ENCODE measurements at places on chromosomes 1 and 21. TPM values are rescaled to one million over a fixed set of nuclear protein-coding genes. Genes with fewer than 3 reads are reported as not detected.
A peak's percentile ranks its signal among the peaks of the same experiment; 100 is the strongest.

The DNAJC28 gene
- total RNA-seq, result 0.53 TPM

The GJA5 gene
- not detected for total RNA-seq

The DNALI1 gene
- not detected for total RNA-seq

GRCh38 chr1:54413295-54413694, 7.1 kb upstream of the SSBP3 start:
- no peak overlapping the region for H3K27ac ChIP-seq
- no peaks in the 10 kb centered on the region for H3K36me3 ChIP-seq
- H3K4me1 ChIP-seq, result peaks cover 17% of the 10 kb centered on the region
- H3K4me3 ChIP-seq, result no peak overlapping the region

DNA sequence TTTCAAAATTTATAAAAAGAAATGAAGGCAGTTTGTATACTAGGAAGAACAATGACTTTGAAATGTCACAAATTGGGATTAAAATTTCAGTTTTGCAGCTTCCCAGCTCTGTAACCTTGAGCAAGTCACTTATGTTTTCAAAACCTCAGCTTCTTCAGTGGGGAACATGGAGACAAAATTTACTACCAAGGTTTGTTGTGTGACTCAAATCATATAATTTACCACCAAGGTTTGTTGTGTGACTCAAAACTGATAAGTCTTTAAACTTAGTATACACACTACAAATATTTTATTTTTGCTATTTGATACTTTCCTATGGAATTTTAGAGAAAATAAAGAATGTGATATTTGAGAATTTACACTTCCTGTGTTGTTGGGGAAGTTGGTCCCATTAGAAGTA, 219.9 kb downstream of the KCTD3 start:
- no peaks in the 10 kb centered on the region for H3K27me3 ChIP-seq
- H3K36me3 ChIP-seq, result no peaks in the 10 kb centered on the region
- H3K27ac ChIP-seq, result no peak overlapping the region
- no peak overlapping the region for H3K4me3 ChIP-seq

- no peak overlapping the region for H3K27ac ChIP-seq
- no peaks in the 10 kb centered on the region for H3K4me1 ChIP-seq
- no peak overlapping the region for H3K4me3 ChIP-seq
These were observed 321.6 kb upstream of the RUNX1 start for GRCh38 chr21:35370671-35371070.

DNA sequence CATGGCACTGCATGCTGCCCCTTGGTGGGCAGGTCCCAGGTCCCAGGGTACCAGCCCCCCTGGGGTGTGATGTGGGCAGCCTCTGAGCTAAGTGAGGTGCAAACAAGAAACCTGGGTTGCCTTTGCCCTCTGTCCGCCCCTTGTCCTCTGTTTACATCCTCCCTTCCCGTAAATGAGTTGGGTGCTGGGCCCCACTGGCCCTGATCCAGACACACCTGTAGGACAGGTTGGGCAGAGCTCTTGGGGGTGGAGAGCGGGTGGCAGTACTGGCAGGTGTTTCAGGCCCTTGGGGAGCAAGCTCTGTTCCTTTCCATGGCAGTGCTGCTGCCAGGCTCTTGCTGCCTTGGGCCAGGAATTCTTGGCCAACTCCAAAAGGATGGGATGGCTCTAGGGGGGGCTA, 35.8 kb downstream of the ELF3 start:
- H3K27me3 ChIP-seq, result peaks cover 8% of the 10 kb centered on the region
- DNase-seq, result no peak
- no peak overlapping the region for H3K4me3 ChIP-seq
- H3K4me1 ChIP-seq, result no peaks in the 10 kb centered on the region
- no peaks in the 10 kb centered on the region for H3K36me3 ChIP-seq
- H3K27ac ChIP-seq, result no peak overlapping the region

DNA sequence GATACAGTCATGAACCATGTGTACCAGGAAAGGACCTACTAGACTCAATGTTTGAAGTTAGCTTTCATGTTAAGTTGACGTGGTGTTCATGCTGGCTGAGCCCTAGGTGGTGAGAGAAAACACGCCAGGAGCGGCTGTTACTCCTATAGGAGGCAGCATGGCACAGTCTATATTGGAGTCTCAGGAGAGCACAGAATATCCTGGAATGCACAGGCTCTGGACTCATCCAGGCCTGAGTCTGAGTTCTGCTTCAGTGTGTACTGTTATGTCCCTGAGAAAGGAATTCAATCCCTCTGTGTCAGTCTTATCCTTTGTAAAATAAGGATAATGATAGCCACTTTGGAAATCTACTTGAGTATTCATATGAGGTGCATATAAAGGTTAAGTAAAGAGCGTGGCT, 41.2 kb downstream of the DPT start:
- H3K27me3 ChIP-seq, result peaks cover 8% of the 10 kb centered on the region
- no peak overlapping the region for H3K27ac ChIP-seq
- H3K4me1 ChIP-seq, result no peaks in the 10 kb centered on the region
- H3K36me3 ChIP-seq, result no peaks in the 10 kb centered on the region
- DNase-seq, result no peak
- H3K4me3 ChIP-seq, result no peak overlapping the region

DNA sequence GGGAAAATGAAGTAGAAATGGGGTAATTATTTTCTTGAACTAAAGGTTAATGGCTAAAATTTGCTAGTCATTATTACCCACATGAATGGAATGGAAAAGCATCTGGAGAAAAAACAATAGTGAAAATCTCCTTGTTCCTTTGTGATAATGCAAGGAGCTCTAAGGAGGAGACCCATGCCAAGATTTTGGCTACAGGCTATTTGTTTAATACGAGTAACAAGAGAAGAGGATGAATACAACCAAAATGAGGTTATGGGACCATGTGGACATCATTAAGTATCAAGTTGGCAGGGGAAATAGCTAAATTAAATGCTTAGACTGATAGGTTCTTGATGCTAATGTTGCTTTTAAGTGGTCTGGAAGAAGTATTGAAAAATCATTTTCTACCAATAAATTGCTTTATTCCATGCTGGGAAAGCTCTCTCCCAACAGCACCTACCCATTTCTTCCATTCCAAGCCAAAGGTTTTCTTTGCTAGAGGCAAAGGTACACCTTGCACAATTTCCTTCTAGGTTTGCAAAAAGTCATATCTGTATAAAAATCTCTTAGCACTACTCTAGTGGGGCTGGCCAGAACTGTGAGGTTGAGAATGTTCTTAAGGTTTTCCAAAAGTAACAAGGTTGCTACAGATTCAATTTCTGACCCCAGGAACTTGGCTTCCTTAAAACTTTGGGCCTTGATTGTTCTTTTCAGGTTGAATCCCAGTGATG, 100.2 kb downstream of the SMYD2 start:
- no peak overlapping the region for H3K4me3 ChIP-seq
- H3K4me1 ChIP-seq, result no peaks in the 10 kb centered on the region

GRCh38 chr1:147717706-147718097, 42.7 kb downstream of the GJA5 start:
- H3K4me3 ChIP-seq, result no peak overlapping the region
- no peak overlapping the region for H3K27ac ChIP-seq
- H3K36me3 ChIP-seq, result no peaks in the 10 kb centered on the region
- no peak for DNase-seq

- H3K4me3 ChIP-seq, result no peak overlapping the region
- peaks cover 10% of the 10 kb centered on the region for H3K4me1 ChIP-seq
- H3K27ac ChIP-seq, result no peak overlapping the region
- DNase-seq, result no peak
- H3K36me3 ChIP-seq, result no peaks in the 10 kb centered on the region
These were observed 44.8 kb upstream of the CCDC27 start for GRCh38 chr1:3707298-3707938.

DNA sequence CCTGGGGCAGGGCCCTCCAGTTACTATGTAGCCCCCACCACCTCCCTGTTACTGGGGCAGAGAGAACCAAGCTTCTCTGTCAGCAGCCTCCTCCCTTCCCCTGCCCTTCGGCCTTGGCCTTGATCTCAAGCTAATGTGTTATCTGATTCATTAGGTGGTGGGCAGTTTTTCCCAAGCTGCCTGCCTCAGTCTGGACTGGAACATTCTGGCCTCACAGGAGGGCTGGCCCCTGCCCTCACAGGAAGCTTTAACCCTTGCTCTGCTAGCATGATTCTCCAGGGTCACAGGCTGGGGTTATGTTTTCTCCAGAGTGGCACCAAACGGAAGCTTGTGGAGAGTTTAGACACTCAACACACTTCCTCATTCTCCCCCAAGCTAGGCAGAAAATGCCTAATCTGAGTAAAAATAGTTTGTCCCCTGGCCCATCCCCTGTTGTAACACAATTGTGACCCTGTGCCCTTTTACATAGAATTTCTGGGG, 37.2 kb upstream of the SLC6A9 start:
- H3K4me1 ChIP-seq, result peaks cover 49% of the 10 kb centered on the region
- DNase-seq, result peak; percentile 20
- peak overlapping the region; percentile 60 for H3K27ac ChIP-seq
- H3K36me3 ChIP-seq, result no peaks in the 10 kb centered on the region
- H3K27me3 ChIP-seq, result no peaks in the 10 kb centered on the region
- H3K4me3 ChIP-seq, result peak overlapping the region; percentile 72

DNA sequence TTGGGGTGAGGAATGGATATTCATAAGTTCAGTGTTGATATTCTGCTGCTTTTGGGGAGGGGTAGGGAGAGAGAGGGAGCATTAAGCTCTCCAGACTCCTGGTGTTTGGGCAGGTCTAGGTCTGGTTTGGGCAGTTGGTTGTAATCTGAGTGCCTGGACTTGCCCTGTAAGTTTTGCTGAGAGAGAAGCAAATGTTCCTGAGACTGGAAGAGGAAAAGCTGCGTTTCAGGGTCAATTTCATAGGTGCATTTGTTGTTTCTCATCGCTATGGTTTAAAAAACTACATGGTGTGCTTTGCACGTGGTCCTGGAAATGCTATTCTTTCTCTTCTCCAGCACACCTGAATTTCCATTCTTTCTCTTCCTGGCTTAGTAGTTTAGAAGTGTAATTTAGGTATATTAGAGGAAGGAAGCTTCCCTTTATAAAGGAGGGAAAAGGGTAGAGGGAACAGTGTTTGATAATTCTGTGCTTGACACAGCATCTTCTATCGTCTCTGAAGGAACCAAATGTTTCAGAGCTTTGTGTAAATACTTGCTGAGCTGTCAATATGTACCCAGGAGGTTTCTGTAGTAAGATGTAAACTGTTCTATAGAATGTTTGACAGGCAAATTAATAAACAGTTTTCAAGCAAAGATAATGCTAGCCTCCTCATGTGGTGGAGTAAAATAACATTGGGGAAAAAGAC, 6.3 kb downstream of the ARID1A start:
- no peak overlapping the region for H3K27ac ChIP-seq
- no peak overlapping the region for H3K4me3 ChIP-seq
- DNase-seq, result no peak
- H3K4me1 ChIP-seq, result peaks cover 22% of the 10 kb centered on the region

GRCh38 chr1:155006601-155007101, 4.0 kb downstream of the ZBTB7B start:
- H3K27me3 ChIP-seq, result no peaks in the 10 kb centered on the region
- H3K4me3 ChIP-seq, result peak overlapping the region; percentile 75

GRCh38 chr1:30748098-30748698, 9.4 kb downstream of the LAPTM5 start:
- DNase-seq, result no peak
- peak overlapping the region; percentile 96 for H3K27ac ChIP-seq
- H3K36me3 ChIP-seq, result peaks cover 85% of the 10 kb centered on the region
- no peaks in the 10 kb centered on the region for H3K27me3 ChIP-seq

- H3K4me3 ChIP-seq, result no peak overlapping the region
- peaks cover 8% of the 10 kb centered on the region for H3K36me3 ChIP-seq
- no peak for DNase-seq
- peaks cover 27% of the 10 kb centered on the region for H3K4me1 ChIP-seq
These were observed 17.9 kb downstream of the FMO5 start for GRCh38 chr1:147207192-147207591.
